ENCODE measurements at places on chromosomes 6 and 20. TPM values are rescaled to one million over a fixed set of nuclear protein-coding genes. Genes with fewer than 3 reads are reported as not detected.

The SNAI1 gene
- total RNA-seq, result 5.0 TPM

The HSPA12B gene
- total RNA-seq, result 9.3 TPM

DNA sequence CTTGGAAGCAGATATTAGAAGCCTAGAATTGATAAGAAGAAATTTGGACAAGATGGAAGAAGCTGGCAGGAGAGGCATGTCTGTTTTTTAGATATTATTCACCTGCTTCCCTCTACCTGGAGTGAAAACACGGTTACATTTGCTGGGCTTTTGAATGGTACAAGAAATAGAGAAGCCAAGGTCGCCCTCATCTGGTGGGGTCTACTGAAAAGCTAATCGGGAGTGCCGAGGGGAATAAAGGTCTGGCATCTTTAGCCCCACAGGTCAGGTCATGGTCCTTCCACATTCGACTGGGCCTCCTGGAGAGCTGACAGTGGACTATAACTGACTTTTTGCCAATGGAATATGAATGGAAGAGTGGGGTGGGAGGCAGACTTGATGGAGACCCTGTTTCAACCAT lies 4.6 kb upstream of the C2 start:
- DNase-seq, result no peak

- DNase-seq, result peak; percentile 53
Observed at GRCh38 chr20:19074828-19075516, 137.5 kb upstream of the SLC24A3 start.

GRCh38 chr20:25090492-25091429 lies 8.8 kb upstream of the VSX1 start:
- no peak for DNase-seq

DNA sequence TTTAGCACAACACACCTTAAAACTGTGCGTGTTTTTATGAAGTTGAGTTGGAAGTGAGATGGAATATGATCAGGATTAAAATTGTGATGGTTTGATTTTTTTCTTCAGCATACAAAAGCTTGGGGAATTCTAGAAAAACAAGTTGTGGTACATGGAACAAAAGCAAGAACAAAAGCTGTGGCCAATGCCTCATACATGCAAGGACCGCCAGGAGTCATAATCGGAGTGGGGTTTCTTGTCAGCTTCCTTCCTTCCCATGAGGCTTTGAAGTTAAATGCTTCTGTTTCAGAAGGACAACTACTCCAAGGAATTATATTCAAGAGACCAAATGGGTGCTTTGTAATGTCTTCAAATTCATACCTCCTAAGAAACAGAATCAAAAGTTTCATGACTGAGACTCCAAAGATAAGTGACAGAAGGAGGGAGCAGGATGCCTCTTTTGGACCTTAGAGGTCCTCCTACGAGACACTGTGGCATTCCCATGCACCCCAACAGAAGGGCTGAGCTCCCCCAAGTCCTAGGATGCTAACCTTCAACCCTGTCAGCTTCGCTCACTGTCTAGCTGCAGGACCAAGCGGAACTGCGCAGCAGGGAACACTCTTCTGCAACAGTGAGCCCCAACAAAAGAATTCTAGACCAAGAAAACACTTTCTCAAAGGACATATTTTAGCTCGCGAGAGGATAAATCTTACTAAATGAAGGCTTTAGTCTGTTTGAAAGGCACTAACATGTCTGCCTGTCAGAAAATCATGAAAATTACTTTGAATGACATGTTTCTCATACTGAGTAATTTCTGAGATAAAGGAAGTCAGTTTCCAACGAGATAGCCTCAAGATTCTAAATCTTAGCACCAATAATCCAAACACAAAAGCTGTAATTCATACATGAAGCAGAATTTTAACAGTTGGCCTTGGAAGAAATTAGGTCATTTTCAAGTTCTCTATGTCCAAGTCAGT lies 108.5 kb upstream of the NHSL1 start:
- no peak for DNase-seq

GRCh38 chr6:155517294-155517693 lies 61.7 kb upstream of the NOX3 start:
- DNase-seq, result no peak

- DNase-seq, result no peak
Observed at GRCh38 chr6:16559071-16559470, 202.2 kb downstream of the ATXN1 start.

GRCh38 chr6:11822346-11822745 lies 43.7 kb upstream of the ADTRP start:
- DNase-seq, result no peak

DNA sequence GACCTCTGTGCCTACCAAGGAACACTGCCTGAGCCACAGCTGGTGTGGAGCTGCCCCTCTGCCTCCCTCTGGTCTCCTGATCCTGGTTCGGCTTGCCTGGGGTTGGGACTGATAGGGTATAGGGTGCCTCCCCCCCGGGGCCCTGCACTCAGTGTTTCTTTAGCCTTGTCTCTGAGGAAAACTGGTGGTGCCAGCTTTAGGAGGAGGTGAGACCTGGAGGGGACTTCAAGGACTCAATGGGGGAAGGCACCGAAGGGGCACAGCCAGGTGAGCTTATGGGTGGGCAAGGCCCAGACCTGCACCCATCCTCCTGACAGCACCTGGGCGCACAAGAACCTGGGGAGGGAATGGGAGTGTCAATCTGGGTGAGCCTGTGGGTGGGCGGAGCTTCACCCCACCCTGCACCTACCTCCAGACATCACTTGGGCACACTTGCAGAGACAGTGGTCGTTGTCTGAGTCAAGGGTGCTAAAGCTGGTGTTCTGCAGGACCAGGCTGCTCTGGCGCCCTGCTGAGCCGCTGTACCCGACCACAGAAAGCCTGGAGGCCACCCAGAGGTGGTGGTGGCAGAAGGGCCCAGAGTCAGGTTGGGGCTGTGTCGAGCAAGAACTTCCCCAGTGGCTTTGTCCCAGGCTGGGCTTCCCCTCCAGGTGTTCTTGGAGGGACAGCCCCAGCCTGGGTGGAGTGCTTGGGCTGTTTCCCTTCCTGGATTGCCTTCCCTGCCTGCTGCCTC lies 40.5 kb downstream of the FAM110A start:
- DNase-seq, result no peak
